Stimulated activated CD4-positive, alpha-beta T cell treated with anti-CD3 and anti-CD28 coated beads, TNF-alpha, amount 100 ng/mL, for 24 hours (primary cell): ENCODE measurements at places on chromosomes 11 and 22.

- DNase-seq = no peak
Measured at GRCh38 chr11:122814401-122814800, 23.9 kb upstream of the CRTAM start.

DNA sequence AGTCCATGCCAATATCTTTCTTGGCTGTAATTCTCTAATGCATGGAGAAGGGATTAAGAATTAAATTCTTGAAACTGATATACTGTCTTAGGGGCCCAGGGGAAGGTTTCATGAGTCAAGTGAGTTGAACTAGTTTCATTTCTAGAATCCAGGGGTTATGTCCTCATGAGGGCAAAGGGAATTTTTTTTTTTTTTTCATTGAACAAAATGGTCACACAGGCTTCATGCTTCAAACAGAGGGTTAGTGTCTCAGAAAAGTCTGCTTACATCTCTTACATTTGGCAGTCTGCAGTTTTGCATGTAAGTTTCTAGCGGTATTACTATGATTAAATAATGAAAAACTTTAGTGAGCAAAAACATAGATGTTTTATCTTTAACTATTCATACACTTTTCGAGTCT, 32.9 kb downstream of the PPME1 start:
- DNase-seq = no peak

- no peak for DNase-seq
Measured at GRCh38 chr11:107392611-107393010, 65.0 kb downstream of the CWF19L2 start.

GRCh38 chr11:3775736-3776406, 21.5 kb downstream of the NUP98 start:
- no peak for DNase-seq

- DNase-seq = no peak
Measured at GRCh38 chr11:67268081-67268961, 2.0 kb downstream of the GRK2 start.

DNA sequence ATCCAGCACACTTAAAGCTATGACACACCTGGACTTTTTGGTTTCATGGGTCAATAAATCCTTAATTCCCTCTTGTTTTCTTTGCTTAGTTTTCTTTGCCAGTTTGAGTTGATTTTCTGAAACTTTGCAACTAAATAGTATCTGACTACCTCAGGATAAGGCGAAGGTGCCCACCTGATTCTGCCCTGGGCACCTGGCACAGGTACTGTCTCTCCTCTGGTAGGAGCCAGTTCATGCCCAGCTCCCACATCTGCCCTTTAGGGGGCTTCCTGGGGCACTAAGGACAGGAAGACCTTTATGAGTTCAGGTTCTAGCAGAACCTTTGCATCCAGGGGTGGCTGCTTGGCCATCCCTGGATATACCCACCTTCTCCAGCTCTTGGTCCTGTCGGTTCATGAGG, 19.6 kb upstream of the KCNJ11 start:
- no peak for DNase-seq

GRCh38 chr22:47139013-47139789, 376.8 kb downstream of the TBC1D22A start:
- DNase-seq = no peak

DNA sequence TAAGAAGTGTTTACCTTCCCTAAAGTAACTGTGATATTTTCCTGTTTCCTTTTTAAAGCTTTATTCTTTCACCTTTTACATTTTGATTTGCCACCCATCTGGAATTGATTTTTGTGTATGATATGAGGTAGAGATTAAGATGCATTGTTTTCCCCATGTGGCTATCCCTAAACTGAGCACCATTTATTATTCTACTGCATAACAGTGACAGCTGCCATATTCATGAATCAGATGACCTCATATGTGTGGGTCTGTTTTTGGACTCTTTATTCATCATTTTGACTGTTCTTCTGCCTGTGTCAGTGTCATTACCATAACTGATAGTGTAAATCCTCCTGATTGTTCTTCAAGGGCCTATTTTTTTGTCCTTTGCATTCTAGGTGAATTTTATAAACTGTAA, 50.8 kb downstream of the HIPK3 start:
- no peak for DNase-seq

GRCh38 chr11:124776865-124777645, 15.0 kb upstream of the ESAM start:
- no peak for DNase-seq

DNA sequence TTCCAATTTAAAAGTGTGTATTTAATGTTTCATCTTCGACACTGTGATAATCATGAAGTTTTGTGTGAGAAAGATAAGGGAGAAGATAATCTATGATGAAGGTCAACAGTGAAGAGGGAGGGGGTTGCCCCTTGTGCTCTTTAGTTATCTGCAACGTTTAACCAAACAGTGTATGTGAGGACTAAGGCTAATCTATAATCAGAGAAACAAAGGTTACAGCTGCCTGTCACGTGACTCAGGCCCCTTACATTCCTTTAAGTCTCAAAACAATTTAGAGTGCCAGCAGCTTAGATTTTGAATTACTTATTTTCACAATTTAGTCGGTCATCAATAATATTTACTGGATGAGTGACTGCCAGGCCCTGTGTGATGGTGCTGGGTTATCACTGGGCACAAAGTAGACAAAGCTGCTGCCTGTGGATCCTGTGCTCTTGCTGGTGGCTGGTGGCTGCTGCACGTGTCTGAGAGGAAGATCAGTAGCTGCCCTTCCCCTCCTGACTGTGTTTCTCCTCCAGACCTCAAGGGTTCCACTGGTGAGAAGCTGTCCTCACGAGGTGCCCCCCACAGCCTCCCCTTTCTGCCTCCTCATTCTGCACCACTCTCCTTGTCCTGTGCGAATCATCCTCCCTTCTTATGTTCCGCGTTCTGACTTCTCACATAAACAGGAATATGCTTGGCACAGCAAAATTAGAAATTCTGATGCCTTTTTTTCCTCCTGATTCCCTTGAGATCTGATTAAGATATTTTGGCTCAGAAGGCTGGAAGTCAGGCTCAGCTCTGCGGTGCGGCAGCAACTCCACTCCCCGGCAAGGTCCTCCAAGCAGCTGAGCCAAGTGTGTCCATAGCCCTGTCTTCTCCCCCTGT, 331.1 kb upstream of the B3GAT1 start:
- DNase-seq = no peak

DNA sequence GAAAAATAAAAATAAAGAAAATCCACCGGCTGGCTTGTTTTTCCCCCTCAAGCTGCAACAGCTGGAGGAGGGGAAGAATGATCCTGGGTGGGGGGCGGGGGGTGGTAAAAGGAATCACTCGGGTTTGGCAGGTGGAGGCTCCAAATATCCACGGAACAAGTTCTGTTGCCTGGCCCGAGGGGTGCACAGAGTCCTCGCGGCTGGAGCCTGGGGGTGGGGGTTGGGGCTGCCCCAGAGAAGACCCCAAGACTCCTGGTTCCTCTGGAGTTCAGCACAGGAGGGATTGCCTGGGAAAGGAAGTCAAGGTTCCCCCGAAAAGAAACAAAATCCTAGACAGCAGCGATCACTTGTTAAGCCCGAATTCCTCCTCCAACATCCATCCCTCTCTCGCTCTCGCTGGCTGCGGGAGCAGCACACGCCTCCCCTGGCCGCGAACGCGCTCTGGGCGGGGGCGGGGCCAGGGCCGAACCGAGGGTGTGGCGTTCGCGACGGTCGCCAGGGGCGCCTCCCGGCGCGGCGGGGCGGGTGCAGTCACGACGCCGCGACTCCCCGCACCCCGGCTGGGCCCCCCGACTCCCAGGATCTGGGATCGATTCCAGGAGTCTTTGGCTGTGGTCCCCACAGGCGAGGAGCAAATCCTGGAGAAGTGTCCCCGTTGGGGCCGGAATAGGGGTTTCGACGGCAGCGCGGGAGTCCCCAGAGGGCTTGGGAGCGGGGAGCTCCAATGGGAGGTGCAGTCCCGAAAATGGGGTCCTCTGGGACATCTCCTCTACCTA, at the start of gene KCNA4:
Gene KCNA4, minus strand, starts transcription at position 443 of the 776 bp plus-strand sequence. CDS start 4,352 bp downstream, outside the sequence.
- no peak for DNase-seq
